ENCODE measurements at places on chromosomes 7 and 10.

DNA sequence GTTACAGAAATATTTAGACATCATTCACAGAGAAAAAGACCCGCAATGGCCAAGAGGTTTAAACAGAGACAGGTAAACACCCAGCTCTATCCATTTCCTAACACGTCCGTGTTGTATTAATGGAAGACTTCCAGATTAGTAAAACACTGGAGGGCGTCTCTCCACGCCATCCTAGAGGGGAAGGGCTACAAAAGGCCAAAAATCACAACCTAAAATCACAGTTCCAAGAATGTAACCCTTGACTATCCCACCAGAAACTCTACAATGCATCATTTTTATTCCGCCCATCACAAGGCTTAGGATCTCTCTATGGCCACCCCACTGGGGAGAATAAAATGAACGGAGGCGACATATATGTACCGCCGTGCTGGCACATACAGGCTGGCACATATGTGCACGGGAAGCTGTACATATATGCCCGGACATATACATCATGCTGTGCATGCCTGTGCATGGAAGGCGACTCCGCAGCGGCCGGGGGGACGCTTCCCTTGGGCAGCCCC lies 734 bp downstream of the PCLO start:
- no peak for DNase-seq

- DNase-seq, result peak; percentile 64
Observed at GRCh38 chr7:97179454-97180104, 62.1 kb downstream of the SDHAF3 start.

DNA sequence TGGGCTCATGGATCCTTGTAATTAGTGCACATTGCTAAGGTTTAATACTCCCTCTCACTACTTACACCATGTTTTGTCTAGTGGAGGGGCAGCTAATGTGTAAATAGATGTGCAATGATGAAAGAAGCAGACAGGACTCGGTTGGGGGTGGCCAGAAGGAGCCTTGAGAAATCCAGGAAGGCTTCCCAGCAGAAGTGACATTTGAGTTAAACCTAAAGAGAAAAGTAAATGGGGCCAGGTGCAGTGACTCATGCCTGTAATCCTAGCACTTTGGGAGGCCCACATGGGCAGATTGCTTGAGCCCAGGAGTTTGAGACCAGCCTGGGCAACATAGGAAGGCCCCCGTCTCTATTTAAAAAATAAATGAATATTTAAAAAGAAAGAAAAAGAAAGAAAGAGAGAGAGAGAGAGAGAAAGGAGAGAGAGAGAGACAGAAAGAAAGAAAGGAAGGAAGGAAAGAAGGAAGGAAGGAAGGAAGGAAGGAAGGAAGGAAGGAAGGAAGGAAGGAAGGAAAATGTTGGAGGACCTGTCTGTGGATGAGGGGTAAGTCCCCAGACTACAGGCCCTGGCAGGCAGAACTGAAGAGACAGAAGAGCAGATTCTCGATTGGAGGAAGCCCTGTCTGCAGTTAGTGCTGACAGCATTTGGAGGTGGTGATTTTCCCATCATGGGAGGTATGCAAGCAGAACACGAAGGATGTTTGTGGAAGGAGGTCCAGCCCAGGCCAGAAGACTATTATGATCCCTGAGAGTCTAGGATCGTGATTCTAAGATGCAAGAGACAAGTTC lies 3.6 kb downstream of the ELN start:
- DNase-seq, result no peak

GRCh38 chr10:33241351-33241750 lies 93.1 kb downstream of the NRP1 start:
- DNase-seq, result no peak

GRCh38 chr10:79358811-79359210 lies 11.5 kb downstream of the PPIF start:
- no peak for DNase-seq

GRCh38 chr7:30268586-30268985 lies 15.8 kb upstream of the ZNRF2 start:
- no peak for DNase-seq

GRCh38 chr7:142557971-142558582 lies 191.2 kb upstream of the PRSS1 start:
- DNase-seq, result peak; percentile 64

- no peak for DNase-seq
Observed at GRCh38 chr7:132379292-132379691, 197.0 kb downstream of the PLXNA4 start.

GRCh38 chr7:31458203-31458602 lies 55.7 kb upstream of the ITPRID1 start:
- no peak for DNase-seq

DNA sequence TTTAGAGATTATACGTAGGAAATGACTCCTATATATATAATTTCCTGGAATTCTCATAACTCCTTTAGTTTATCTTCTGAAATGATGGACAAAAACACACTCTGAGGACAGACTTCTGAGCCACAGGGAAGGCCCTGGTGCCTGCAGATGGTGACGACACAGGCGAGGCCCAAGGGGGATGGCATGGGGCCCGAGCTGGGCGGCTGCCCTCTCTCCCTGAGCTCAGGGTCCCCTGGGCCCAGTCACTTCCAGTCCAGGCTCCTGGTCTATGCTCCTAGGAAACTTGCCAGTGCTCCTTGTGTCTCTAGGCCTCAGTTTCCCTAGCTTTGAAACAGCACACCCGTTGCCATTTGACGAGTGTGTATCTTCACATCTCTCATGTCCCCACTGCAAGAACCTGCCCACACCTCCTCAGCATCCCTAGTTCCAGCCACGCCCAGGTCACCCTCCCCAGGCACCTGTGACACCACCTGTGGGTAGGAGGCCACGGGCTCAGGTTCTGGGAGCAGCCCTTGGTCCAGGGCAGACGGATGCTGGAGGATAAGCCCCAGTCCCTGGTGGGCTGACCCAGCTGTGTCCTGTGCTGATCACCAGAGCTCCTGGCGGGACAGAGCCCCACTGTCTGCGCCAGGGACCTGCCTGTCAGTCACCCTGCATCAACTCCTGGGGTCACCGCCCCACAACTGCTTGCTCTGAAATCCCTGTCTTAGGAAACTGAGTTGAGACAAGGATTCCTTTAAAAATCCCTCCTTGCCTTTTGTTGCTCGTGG lies 23.4 kb upstream of the SHH start:
- no peak for DNase-seq

GRCh38 chr10:10313149-10313835 lies 704.4 kb upstream of the CELF2 start:
- DNase-seq, result no peak

DNA sequence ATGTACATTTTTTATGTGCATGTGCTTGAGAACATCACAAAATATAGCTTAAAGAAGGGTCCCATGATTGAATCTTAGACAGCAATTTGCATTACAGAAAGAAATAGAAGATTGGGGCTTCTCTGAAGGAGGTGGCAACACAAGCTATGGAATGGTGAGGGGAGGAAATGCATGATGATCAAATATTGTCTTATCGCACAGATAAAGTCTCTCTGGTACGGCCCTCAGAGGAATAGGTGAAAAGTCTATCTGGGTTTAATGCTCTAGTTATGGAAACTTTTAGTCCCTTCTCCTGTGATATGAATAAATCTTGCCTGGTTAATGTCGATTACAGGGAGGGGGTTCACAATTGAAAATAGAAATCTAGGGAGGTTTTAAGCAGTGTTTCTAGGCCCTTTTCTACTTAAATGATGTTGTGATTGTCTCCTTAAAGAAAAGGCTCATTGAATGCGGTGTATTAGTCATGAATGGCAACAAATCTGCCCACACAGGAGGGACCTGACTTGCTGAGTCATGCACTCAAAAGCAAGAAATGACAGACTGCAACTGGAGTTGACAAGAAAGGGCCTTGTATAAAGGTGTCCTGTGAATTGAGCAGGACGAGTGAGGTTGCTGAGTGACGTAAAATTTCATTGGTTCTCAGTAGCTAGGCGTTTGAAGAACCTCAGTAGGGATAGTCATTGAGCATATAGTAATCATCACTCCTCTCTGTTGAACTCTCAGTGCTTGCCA lies 133.4 kb upstream of the CSTF2T start:
- DNase-seq, result no peak

DNA sequence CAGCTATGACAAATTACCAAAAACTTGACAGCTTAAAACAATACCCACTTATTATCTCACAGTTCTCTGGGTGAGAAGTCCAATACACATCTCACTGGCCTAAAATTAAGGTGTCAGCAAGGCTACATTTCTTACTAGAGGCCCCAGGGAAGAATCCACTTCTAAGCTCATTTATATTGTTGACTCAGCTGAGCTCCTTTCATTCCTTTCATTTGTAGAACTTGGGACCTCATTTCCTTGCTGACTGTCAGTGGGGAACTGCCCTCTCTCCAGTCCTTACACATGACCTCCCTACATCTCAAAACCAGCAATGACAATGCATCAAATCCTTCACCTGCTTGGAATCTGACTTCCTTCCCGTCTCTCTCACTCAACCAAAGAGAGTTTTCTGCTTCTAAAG lies 240.3 kb downstream of the IPMK start:
- DNase-seq, result no peak

- DNase-seq, result no peak
Observed at GRCh38 chr10:113094114-113094486, 144.1 kb downstream of the TCF7L2 start.

DNA sequence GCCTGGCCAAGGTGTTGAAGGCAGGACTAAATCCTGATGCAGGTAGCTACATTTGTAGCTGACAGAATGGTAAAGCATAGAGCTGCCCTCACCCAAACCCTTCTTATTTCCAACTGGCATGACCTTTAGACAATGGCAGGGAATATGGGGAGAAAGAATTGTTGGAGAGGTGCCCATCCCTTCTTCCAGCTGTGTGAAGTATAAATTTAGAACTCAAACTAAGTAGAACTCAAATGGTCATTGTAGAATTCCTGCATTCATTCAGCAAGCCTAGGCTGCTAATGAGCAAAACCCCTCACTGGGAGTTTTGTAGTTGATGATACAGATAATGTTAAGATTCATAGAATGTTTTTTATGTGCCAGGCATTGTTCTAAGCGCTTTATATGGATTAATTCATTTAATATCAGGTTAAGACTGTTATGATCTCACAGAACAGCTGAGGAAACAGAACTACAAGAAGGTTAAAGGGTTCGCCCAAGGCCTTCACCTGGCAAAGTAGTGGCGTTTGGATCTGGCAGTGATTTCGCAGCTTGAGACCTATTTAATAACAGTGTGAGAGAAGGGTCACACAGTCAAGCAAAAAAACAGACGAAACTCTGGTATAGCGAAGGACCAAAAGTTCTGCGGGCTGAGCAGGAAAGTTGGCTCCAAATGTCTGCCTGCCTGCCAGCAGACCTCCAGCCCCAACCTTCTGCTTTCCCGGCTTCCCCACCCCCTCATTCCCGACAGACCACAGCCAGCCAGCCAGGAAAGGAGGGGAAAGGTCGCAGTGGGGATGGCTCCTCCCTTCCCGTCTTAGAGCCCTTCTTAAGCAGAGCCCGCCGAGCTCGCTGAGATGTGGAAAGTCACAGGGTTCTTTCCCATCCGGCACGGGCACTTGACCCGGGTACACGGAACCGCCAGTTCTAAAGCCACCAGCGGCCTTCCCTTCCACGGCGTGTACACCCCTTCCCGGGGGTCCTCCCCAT lies 1.6 kb upstream of the HILPDA start:
- no peak for DNase-seq

DNA sequence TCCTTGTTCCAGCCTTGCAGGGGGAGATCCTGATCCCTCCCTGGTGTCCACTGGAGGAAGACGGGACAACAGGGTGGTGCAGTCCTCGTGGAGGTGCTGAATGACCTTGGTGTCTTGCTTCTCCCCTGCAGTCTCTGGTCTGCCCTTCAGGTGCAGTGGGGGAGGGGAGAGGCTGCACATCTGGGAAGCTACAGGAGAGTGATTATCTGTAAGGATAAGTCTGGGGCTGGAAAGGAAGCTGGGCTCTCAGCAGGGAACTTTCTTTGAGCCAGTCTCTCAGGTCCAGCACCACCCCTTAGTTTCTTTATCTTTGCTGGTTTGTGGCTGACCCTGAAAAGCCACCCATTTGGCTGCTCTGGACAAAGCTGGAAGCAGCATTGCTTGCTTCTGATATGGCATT lies 275.6 kb downstream of the CCSER2 start:
- DNase-seq, result no peak

- no peak for DNase-seq
Observed at GRCh38 chr10:4770801-4771553, 55.0 kb upstream of the AKR1E2 start.

DNA sequence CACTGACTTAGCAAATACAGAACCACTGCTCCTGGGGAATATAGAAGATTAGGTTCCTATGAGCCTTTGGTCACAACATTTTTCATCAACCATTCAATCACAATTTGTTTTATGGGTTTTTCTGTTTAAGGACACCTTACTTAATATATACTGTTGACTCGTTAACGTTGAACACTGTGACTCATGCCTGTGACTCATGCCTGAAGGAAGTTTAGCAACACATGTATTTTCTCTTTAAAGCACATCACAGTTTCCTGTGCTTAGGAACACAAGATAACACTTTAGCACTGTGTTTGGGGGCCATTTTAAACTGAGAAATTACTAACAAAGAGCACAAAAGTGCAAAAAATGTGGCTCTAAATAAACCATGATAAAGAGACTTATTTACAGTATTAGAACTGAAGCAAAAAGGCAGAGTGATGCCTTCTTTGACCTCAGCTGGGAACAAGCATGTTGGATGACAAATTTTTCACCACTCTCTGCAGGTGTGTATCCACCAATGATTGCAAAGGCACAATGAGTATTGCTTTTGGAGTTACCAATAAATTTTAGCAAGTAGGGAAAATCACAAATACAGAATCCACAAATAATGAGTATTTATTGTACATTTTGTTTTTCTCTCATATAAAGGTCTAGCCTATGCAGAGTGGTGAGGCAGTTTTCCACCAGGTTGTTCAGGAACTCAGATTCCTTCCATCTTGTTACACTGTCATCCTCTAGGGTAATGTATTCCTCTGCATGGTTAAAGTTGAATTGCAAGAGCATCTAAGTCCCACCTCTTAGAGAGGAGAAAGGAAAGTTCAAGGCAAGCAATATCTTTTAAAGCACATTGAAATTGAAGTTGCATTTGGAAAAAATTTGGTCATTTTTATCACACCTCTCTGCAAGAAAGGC lies 7.3 kb downstream of the FGFBP3 start:
- peak; percentile 81 for DNase-seq

DNA sequence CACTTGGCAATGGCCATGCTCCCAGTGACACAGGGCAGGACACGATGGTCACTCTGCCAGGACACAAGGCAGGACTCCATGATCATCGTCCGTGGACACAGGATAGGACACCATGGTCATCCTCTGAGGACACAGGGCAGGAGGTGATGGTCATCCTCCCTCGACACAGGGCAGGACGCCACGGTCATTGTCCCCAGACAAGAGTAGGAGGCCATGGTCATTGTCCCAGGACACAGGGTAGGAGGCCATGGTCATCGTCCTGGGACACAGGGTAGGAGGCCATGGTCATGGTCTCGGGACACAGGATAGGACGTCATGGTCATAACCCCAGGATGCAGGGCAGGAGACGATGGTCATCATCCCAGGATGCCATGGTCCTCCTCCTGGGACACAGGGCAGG lies 289.2 kb downstream of the TCERG1L start:
- DNase-seq, result no peak

- DNase-seq, result no peak
Observed at GRCh38 chr10:130808243-130808642, 503.3 kb downstream of the TCERG1L start.

- DNase-seq, result no peak
Observed at GRCh38 chr10:17821893-17822292, 12.7 kb downstream of the MRC1 start.

GRCh38 chr7:150402671-150403321 lies 23.7 kb downstream of the ZNF775 start:
- DNase-seq, result peak; percentile 23

All from natural killer cell treated with Interleukin-12 subunit alpha and Interleukin-12 subunit beta and Interleukin-15 and Interleukin-18, amount 100 ng/mL, for 72 hours (primary cell).